ENCODE measurements at places on chromosomes 2 and 18.

DNA sequence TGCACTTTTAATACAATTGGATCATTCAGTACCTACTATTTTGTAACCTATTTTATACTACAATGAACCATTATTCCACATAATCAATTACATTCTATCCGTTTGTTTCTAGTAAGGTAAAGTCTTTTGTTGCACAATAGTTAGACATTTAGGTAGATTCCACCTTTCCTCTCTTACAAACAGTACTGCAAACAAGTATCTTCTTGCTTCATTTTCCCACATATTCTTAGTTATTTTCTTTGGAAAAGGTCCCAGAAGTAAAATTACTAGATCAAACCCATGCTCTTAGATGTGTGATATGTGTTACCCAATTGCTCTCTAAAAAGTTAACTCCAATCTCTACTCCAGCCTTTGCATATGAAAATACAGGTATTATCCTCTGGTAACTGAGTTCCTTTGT, 49.6 kb downstream of the SPIRE1 start:
- DNase-seq: no peak

DNA sequence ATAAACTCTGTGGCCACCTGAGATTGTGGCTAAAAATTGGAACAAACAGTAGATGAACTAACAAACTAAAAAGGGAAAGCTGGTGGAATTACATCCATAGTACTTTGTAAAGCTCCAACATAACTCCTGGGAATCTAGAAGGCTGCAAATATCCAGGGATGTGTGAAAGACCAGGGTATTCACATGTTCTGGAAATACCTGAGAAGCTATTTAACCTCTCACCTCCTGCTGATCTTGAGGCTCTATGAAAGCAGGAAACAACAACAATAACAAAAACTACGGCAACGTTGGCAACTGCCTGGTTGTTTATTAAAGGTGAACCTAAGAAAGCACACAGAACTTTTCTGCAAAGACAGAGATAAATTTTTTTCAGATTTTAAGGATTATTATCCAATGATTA, 171.3 kb downstream of the CCDC178 start:
- no peak for DNase-seq

- no peak for DNase-seq
Measured at GRCh38 chr2:44839370-44839769, 102.1 kb upstream of the SIX3 start.

DNA sequence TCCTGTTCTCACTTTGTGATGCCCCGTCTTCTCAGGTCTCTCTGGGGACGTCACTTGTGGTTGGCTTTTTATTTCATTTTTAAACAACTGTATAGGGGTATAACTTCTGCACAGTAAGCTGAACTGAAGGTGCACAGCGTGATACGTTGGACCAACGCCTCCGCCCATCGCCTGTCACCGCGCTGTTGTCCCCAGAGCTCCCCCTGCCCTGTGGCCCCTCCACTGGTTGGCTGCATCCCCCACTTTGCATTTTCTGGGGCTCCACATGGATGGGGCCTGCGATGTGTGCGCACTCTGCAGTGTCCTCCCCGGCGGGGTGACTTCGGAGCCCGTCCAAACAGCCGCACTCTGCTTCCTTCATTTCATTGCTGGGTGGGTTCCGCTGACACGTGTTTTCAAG, 14.3 kb downstream of the GPR35 start:
- no peak for DNase-seq

GRCh38 chr2:10038716-10039115, 4.6 kb upstream of the KLF11 start:
- no peak for DNase-seq

- no peak for DNase-seq
Measured at GRCh38 chr2:238013806-238014205, 47.0 kb downstream of the UBE2F start.

GRCh38 chr2:133568172-133568571, at the start of gene NCKAP5:
Gene NCKAP5 (minus strand): TSS chr2:133568463. CDS start chr2:133517526, 50,937 bp downstream.
- DNase-seq: no peak

- no peak for DNase-seq
Measured at GRCh38 chr2:178799305-178799704, 7.9 kb downstream of the TTN start.

DNA sequence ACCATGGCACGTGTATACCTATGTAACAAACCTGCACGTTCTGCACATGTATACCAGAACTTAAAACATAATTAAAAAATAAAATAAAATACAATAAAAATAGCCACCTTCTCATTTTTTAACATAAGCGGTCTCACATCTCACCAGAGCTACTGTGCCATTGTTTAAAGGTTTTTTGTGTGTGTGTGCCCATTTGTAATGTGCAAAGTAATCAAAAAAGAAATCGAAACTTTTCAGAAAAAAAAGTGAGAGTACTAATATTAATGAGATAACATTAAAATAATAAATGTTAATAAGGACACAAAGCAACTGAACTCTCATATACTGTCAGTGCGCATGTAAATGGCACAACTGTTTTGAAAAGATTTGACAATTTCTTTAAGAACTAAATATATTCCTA, 60.5 kb downstream of the FANCL start:
- DNase-seq: no peak

- DNase-seq: no peak
Measured at GRCh38 chr18:10926621-10927161, 222.7 kb downstream of the PIEZO2 start.

GRCh38 chr2:182038576-182038975, 52.9 kb downstream of the PPP1R1C start:
- no peak for DNase-seq

Data from KBM-7 (cell line).